Testis (tissue), 5 donors: ENCODE measurements at places on chromosomes 3 and 15. TPM values are rescaled to one million over a fixed set of nuclear protein-coding genes. Genes with fewer than 3 reads are reported as not detected.

Gene GATA2
- total RNA-seq = 11.9 TPM

Gene GOLGA8S
- total RNA-seq = 9.2 TPM

Gene CPNE9
- total RNA-seq = 0.31 TPM

Gene GOLGA8T
- total RNA-seq = 4.1 TPM

Gene ZBED2
- not detected for total RNA-seq

Gene LRIG1
- total RNA-seq = 77.9 TPM

Gene SLC22A14
- total RNA-seq = 9.4 TPM

Gene SLCO3A1
- total RNA-seq = 76.3 TPM

Gene CHRM5
- 0.94 TPM for total RNA-seq

Gene TXNRD3
- total RNA-seq = 34.3 TPM

Gene LRTM1
- total RNA-seq = not detected

Gene B4GALT4
- total RNA-seq = 19.4 TPM

Gene NEK11
- total RNA-seq = 40.9 TPM

Gene STAC
- total RNA-seq = 7.1 TPM

Gene TJP1
- 255 TPM for total RNA-seq
